Stimulated activated CD8-positive, alpha-beta memory T cell treated with anti-CD3 and anti-CD28 coated beads, Interleukin-12 subunit alpha, Interleukin-12 subunit beta, amount 100 ng/mL, for 4 hours (primary cell): ENCODE measurements at places on chromosomes 5 and 9.

DNA sequence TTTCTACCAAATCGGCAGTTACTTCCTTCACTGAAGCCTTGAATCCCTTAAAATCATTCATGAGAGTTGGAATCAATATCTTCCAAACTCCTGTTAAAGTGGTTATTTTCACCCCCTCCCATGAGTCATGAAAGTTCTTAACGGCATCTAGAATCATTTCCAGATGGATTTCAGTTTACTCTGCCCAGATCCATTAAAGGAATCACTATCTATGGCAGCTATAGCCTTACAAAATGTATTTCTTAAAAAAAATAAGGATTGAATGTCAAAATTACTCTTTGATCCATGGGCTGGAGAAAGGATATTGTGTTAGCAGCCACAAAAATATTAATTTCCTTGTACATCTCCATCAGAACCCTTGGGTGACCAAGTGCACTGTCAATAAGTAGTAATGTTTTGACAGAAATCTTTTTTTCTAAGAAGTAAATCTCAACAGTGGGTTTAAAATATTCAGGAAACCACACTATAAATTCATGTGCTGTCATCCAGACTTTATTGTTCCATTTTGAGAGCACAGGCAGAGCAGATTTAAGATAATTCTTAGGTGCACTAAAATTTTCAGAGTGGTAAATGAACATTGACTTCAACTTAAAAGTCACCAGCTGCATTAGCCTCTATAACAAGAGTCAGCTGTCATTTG is 767.7 kb downstream of the DTWD2 start:
- DNase-seq: no peak

DNA sequence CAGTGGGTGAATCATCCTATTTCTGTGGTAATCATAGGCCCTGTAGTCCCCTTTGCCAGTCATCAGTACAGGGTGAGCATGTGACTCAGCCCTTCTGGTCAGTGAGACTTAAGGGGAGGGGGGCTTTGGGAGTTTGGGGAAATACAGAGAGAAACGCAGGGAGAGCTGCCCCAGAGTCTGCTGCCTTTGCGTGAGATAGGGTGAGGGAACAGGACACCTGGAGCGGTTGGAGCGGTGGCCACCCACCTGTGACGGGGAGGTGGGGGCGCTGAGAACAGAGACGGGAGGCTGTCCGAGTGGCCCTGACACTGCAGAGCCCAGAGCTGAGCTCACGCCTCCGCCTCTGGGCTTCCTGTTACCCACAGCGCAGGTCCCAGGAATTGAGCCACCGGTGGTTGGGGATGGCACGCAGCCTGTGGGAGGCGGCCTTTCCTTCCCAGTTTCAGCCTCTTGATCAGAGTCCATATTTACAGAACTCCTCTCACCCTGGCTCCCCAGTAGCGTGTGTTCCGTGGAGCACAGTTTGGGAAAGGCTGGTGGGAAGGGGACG is 92.0 kb upstream of the ERCC6L2 start:
- no peak for DNase-seq

GRCh38 chr5:67636091-67636490 is 439.5 kb upstream of the CD180 start:
- DNase-seq: no peak

- no peak for DNase-seq
Observed at GRCh38 chr5:21219966-21220365, 1232.0 kb upstream of the CDH18 start.

- DNase-seq: no peak
Observed at GRCh38 chr5:116488356-116489041, 86.1 kb downstream of the SEMA6A start.

DNA sequence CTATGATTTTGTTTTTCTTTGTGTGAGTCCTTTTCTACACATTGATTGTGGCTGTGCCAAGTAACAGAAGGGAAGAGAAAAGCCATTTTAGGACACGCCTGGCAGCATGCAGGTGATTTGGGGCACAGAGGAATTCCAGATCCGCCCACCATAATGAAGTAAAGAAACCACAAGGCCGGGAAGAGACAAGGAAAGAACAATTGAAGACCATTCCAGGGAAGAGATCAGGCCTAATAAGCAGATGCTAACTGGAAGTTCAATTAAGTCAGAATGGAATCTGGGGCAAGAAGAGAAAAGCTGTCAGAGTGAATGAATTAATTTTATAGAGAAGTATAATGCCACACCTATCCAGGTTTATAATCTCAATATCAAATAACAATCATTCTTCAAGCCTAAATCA is 110.2 kb upstream of the ISL1 start:
- no peak for DNase-seq

GRCh38 chr5:135391869-135392255 is 7.2 kb downstream of the MACROH2A1 start:
- DNase-seq: no peak

- no peak for DNase-seq
Observed at GRCh38 chr5:31730139-31730538, 91.2 kb downstream of the PDZD2 start.

DNA sequence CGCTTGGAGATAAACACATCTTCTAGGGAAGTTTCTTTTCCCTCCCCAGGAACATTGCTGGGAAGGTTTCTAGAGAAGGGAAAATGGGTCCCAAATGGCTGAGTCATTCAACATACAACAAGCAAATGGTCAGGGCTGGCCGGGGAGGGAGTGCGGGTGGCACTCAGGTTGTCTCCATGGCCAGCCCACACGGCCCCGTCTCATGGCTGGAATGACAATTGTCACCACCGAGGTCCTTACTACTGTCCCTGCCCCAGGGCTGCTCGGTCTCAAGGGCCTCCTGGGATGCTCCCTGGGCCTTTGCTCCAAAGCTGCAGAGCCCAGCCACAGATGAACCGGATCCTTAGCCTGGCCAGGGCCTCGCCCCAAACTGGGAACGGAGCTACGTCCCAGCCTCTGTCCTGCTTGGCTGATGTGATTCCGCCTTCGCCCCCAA is 121.9 kb downstream of the FGF18 start:
- no peak for DNase-seq

DNA sequence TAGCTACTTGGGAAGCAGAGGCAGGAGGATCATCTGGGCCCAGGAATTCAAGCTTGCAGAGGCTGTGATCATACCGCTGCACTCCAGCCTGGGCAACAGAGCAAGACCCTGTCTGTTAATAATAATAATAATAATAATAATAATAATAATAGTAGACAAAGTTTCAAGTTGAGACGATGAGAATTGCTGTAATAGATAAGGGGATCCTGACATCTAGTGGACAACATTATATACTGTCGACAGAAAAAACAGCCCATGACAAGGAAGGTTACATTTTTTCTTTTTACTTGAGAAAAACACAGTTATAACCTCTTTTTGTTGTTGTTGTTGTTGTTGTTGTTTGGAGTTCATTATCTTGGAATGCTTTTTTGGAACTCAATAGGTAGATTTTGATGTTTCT is 35.3 kb downstream of the NDFIP1 start:
- DNase-seq: no peak

GRCh38 chr5:122775550-122776542 is 966 bp downstream of the SNX2 start:
- no peak for DNase-seq

DNA sequence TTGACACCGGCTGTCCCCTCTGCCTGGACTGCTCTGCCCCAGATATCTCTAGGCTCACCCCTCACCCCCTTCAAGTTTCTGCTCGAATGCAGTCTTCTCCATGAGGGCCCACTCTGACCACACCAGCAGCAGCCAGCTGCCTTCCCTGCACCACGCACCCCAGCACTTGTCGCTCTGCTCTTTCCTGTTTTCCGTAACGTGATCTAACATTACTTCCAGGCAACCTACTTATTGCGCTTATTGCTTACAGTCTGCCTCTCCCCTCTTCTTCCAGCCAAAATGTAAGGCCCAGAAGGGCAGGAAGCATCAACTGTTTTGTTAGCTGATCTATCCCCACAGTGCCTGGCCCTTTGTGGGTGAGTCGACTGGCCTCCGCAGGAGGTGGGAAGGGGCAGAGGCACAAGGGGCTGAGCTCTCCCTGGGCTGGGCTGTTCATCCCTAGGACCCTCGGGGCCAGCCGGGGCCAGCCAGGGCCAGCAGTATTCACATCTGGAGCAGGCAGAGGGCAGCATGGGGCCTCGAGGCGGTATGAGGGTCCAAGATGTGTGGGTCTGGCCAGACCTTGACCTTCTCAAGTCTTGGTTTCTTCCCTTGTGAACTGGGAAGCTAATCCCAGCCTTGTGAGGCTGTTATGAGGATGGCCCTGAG is 11.6 kb upstream of the DBN1 start:
- no peak for DNase-seq

GRCh38 chr5:41754857-41755256 is 115.4 kb downstream of the OXCT1 start:
- DNase-seq: no peak

- DNase-seq: no peak
Observed at GRCh38 chr9:125110464-125110863, 32.9 kb downstream of the SCAI start.

DNA sequence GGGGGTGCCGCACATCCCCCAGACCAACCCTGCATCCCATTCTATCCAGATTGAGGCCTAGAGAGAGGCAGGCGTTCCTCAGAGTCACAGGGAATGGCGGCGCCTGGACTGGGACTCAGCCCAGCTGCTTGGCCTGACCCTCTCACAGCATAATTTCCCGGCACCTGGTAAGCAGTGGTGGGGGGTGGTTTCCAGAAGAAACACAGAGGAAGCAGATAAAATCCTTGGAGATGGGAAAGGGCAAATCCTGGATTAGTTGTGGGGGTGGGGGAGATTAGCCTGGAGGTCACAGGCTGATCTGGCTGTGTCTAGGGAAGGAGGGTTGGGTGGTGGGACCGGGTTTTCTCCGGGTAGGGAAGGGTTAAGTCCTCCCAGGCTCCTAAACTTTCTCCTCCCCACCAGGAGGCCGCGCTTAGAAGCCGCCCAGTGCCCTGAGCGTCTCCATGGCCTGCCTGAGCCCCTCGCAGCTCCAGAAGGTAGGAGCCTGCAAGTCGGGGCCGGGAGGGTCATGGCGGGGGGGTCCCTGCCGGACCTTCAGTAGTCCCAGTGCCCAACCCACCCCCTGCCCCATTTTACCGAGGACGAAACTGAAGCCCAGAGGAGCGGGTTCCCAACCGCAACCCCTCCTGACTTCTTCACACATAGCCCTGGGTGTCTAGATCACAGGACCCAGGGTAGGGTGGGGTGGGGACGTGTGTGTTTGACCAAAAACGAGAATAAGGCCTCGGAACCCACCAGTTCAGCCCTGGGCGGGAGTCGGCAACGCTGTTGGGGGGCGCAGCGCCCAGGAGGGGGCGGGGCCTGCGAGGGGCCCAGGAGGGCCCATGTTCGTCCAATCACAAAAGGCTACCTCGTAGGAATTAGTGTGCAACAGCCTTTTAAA is 1.3 kb downstream of the PHYHD1 start:
- DNase-seq: no peak

- no peak for DNase-seq
Observed at GRCh38 chr5:127910307-127910956, 173.1 kb upstream of the SLC12A2 start.

DNA sequence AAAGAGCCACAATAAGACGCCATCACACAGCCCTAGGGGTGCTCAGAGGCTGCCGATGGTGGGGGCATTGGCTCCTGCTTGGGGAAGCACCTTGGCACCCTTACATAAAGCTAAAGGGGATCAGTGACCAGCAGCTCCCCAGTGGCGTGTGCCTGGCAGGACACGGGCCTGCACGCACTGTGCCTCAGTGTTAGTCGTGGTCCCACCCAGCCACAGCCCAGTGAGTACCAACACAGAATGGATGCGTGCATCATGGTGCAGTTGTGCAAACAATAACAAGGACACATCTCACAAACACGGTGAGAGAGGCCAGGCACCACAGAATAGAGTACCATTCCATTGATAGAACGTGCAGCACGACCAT is 103.2 kb downstream of the WNK2 start:
- DNase-seq: no peak

GRCh38 chr9:8012986-8013385 is 213.4 kb upstream of the DMAC1 start:
- no peak for DNase-seq

DNA sequence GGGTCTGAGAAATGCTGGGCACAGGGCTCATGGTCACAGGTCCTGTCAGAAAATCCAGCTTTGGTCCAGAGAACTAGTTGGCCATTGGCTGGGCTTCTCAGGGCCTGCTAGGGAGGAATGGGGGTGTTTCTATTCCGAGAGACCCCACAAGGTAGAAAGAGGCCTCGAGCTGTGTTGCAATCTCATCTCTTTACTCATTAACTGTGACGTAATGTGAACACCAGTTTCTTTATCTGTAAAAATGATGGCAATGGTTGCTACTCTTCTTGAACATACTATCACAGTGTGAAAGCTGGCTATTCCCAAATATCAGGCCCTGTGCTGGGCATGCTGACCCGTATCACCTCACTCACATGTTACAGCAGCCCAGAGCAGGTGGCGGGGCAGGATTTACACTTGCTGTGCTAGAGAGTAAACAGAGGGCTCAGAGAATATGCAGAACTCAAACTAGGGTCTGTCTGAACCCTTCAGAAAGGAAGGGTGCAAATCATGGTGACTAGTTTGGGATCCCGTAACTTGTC is 35.7 kb upstream of the SLC25A51 start:
- no peak for DNase-seq

DNA sequence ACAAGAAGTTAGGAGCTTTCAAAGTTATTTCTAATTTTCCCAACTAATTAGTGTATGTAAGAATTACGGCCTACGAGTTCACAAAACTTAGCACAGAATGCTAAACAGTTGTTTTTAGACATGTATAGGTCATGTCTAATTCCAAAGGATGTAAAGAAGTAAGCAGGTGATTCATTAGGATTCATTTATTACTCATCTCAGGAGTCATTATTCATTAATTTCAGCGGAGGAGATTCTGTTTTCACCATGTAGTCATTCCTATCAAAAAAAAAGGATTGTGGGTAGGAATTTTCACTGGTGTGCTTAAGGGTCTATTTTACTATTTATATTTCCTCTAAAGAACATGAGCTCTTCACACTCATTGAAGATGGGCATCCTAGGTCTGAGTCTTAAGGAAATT is 532.2 kb downstream of the ACTL7B start:
- DNase-seq: no peak

GRCh38 chr9:72299017-72299603 is 65.9 kb downstream of the ZFAND5 start:
- no peak for DNase-seq

GRCh38 chr5:152083231-152083630 is 158.6 kb upstream of the GLRA1 start:
- DNase-seq: no peak

DNA sequence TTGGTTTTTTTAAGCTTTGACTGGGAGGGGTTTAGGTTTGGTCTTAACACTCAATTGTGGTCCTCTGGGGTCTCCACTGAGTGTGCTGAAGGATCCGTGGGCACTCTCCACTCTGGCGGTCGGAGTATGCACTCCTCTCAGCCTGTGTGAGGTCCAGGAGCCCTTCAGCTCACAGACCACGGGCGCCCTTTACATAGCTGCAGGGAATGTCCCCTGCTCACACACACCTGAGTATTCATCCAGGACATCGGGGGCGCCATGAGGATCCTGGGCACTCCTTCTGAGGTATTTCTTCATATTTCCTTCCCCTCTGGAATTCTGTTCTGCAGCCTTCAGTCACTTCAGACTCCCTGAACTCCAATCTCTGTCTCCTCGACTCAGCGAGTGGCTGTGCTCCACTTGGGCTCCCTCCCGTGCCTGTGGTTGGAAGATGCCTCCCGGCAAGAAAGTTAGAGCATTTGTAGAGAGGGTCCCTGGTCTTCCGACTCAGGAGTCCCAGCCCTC is 12.5 kb downstream of the TRIP13 start:
- no peak for DNase-seq
